ENCODE measurements at places on chromosomes 12 and 14. TPM values are rescaled to one million over a fixed set of nuclear protein-coding genes. Genes with fewer than 3 reads are reported as not detected.

GDF3 gene
- polyA plus RNA-seq, result not detected

MYH6 gene
- polyA plus RNA-seq, result not detected

MYH7 gene
- not detected for polyA plus RNA-seq

L3HYPDH gene
- polyA plus RNA-seq, result 10.1 TPM

P2RX2 gene
- not detected for polyA plus RNA-seq

SFSWAP gene
- polyA plus RNA-seq, result 24.2 TPM

VWF gene
- polyA plus RNA-seq, result 0.11 TPM

CFAP54 gene
- 0.13 TPM for polyA plus RNA-seq

SLC38A4 gene
- polyA plus RNA-seq, result not detected

RHOJ gene
- polyA plus RNA-seq, result not detected

AMDHD1 gene
- polyA plus RNA-seq, result 2.7 TPM

PLA2G1B gene
- not detected for polyA plus RNA-seq

GPR68 gene
- 1.6 TPM for polyA plus RNA-seq

RPGRIP1 gene
- 0.14 TPM for polyA plus RNA-seq

TAPBPL gene
- 125 TPM for polyA plus RNA-seq

TMEM63C gene
- polyA plus RNA-seq, result 0.24 TPM

MARS1 gene
- 76.6 TPM for polyA plus RNA-seq

SIX6 gene
- not detected for polyA plus RNA-seq

POLE2 gene
- polyA plus RNA-seq, result not detected

ZDHHC22 gene
- polyA plus RNA-seq, result not detected

NXPH4 gene
- 8.3 TPM for polyA plus RNA-seq

TMEM229B gene
- polyA plus RNA-seq, result 7.0 TPM

HPD gene
- polyA plus RNA-seq, result not detected

AKAP5 gene
- 0.66 TPM for polyA plus RNA-seq

All from IgD-negative memory B cell (primary cell).